ENCODE measurements at places on chromosomes 2 and 18. TPM values are rescaled to one million over a fixed set of nuclear protein-coding genes. Genes with fewer than 3 reads are reported as not detected.

DNA sequence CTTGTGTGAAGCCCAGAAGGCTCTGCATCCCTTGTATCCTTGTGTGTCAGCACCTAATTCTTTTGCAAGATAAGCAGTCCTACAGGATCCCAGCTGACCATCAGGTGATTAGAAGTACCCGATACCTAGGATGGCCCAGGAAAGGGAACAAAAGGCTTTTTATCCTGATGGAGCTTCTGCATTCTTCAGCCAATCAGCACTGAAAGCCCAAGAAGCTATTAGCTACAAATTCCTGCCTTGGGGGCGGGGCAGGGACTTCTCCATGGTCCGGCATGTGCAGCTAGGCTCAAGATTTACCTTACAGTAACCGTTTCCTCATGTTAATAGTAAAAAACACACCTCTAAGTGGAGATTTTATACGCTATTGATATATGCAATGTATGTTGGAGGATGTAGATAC lies 264.6 kb upstream of the THUMPD2 start:
- no peak for DNase-seq

Gene PCARE
- not detected for total RNA-seq

- no peak for DNase-seq
Measured at GRCh38 chr2:108621087-108621559, 86.9 kb downstream of the LIMS1 start.

Gene RNF152
- 76.5 TPM for total RNA-seq

Gene RNF144A
- 2.5 TPM for total RNA-seq

DNA sequence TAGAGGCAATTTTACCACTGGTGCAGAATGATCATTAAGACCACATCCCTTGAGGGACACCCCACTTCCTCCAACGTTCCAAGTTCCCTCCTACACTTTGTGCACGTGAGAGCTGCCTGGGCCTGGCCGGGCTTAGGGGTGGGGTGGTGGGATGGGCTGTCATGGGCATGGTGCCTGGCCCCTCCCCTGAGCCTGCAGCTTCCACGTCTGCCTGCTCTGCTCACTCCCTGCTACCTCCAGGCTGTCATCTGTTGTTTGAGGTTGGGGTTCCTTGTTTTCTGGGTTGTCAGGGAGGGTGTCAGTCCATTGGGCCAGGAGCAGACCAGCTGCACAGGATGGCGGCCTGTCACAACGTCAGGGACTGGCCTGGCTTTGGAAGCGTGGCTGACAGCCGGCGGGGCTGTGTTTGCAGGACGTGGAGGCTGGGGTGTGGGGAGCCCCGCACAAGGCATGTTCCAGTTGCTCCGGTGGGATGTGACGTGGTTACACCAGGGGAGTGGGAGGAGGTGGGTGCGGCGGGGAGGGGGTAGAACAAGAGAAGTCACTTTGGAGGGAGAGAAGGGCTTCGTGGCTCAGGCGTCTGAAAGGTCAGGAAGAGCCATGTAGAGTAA lies 72.3 kb downstream of the RTP5 start:
- no peak for DNase-seq

DNA sequence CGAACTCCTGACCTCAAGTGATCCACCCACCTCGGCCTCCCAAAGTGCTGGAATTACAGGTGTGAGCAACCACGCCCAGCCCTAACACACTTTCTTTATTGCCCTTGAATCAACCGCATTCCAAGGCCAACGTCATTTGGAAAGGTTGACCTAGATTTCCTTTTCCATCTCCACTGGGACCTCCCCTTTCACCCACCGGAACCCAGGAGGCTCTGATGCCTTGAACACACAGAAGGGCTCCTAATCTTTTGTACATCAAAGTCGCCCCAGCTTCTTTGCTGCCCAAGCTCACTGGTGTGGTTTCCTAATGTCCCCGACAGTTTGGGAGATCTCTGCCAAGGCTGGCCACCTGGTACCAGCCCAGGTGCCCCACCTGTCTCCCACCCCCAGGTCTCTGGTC lies 46.2 kb upstream of the CAB39 start:
- no peak for DNase-seq

All from pulmonary artery endothelial cell (primary cell).